ENCODE measurements at places on chromosomes 4 and X.

DNA sequence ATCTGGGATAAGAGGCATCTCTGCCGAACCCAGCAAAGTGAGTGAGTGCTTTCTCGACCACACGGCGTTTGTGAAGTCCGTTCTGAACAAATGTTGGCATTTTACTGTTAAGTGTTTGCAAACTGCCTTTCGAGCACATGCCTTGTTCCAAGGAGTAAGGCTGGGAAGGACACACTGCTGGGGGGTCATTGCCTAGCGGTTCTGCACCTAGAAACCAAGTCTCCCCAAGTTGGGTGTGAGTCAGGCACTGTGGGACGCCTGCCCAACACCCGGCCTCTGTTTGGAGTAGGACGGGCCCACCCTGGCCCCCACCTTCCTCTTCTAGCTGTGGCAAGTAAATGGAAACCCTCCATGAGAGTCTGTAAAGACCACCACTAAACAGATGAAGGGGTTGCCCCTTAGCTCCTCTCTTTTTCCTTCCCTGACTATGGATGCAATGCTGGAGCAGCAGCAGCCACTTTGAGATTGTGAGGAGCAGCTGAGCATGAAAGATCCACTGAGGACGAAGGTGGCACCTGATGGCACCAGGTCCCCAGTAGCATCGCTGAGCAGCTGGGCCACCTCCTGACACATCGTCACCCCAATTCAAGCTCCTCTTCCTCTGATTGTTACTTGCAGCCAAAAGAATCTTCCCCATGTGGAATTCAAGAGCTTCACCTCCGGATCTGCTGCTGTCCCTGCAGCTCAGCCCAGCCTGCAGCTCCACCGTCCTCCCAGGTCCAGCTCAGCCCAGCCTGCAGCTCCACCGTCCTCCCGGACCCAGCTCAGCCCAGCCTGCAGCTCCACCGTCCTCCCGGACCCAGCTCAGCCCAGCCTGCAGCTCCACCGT, 6.3 kb downstream of the CPLX1 start:
- no peak for DNase-seq

DNA sequence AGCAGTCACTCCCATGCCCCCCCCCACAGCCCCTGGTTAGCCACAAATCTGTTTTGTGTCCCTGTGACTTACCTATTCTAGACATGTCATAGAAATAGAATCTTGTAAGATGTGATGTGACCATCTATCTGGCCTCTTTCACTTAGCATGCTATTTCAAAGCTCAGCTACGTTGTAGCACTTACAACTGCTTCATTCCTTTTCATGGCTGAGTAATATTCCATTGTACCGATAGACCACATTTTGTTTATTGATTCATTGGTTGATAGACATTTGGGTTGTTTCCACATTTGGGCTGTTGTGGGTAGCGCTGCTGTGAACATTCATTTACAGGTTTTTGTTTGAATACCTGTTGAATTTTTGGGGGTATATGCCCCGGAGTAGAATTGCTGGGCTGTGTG, 11.5 kb downstream of the NSG1 start:
- DNase-seq: no peak

DNA sequence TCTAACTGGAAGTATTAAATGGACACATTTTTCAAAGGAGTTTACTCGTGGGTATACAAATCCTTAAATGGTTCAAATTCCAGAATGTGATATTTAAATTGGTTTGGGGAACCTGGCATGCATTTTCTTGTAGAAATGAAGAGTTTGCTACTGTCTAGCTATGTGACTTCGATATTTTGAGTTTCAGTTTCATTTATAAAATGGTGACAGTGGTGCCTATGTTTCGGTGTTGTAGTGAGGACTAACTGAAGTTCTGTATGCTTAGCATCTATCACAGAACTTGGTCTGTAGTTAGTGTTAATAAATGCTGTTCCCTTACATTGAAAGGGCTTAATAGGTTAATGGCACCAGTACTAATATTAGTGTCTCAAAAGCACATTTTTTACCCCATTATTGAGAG, 29.4 kb downstream of the TRPC5 start:
- DNase-seq: no peak

- DNase-seq: peak; percentile 70
These were observed 43.0 kb upstream of the GABRA2 start for GRCh38 chr4:46432923-46433322.

- no peak for DNase-seq
These were observed 49.6 kb downstream of the ABLIM2 start for GRCh38 chr4:8108991-8109390.

DNA sequence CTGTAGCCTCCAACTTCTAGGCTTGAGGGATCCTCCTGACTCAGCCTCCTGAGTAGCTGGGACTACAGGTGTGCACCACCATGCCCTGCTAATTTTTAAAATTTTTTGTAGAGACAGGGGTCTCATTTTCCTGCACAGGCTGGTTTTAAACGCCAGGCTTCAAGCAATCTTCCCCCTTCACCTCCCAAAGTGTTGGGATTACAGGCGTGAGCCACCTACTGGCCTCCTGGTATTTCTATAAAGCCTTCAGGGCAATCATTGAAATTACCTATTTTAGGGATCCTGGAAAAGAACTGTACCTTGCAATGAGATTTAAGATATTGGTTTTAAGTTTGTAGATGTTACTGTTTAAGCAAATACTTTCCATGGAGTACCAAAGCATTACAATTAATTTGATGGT, 13.5 kb upstream of the PLS3 start:
- no peak for DNase-seq

- no peak for DNase-seq
These were observed 130.0 kb downstream of the FHIP1A start for GRCh38 chr4:151538963-151539362.

DNA sequence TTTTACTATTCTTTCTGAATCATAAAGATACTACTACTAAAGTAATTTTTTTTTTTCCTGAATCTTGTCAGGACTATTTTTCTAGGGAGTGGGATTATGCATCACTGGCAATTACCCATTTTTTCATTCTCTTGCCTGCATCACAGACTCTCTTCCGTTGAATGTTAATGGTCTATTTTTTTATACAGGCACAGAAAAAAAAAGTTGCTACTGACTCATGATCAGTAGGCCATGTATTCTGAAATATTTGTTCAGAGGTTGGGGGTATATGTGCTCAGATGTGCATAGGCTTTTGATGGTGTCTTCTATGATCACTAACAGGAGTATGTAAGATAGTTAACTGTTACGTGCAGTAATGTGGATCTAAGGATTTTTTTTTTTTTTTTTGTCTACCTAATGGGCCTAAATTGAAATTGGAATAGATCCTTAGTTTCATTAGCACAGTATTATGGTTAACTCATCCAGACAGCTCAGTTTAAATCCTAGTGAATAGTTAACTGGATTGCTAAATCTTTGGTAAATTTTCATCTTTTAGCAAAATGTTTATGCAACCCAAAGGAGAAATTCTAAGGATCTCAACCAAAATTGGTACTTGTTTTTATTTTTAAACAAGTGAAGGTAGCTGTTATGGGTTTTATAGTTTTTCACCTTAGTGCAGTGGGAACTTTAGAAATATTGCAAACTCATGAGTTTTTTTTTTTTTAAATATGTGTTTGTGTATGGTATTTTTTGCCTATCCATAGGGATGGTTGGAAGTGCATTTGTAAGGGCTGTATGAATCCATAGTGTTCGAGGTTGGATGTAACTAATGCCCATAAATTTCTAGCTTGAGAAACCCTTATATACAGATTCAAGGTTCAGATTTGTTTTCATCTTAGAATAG, 12.1 kb downstream of the BMP2K start:
- no peak for DNase-seq

GRCh38 chr4:82247171-82247570, 126.6 kb downstream of the HNRNPD start:
- DNase-seq: no peak

DNA sequence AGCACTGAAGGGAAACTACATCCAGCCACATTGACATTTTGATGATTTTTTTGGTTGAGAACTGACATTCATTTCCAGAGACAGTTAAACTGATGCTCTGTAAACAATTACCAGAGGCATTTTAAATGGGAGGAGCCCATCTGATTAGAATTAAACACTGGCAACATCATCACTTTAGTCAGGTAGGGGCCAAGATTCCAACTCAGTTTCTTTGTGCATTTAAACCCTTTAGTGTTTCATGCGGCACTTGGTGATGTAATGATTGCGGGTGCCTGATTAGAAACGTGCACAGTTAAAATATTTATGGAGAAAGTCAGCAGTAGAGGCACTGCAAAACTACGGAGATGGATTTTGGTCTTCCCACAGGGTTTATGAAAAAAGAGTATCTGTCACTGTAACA, 16.1 kb downstream of the TNIP3 start:
- no peak for DNase-seq

- DNase-seq: no peak
These were observed 580.2 kb downstream of the INPP4B start for GRCh38 chr4:142265946-142266345.

- DNase-seq: no peak
These were observed 158.5 kb downstream of the DHRSX start for GRCh38 chrX:2342281-2342688.

DNA sequence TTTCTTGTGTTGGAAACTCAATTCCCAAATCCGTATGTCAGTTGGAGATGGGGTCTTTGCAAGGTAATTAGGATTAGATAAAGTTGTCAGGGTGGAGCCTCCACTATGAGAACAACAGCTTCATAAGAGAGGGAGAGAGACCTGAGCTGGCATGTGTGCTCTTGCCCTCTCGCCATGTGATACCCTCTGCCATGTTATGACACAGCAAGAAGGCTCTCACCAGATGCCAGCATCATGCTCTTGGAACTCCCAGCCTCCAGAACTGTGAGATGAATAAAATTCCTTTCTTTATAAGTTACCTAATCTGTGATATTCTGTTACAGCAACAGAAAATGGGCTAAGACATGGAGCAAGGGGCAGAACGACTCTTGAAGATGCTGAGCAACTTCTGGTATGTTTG, 201.9 kb upstream of the BOD1L1 start:
- DNase-seq: peak; percentile 7

GRCh38 chr4:146852360-146852759, 93.3 kb downstream of the TTC29 start:
- DNase-seq: no peak

- peak; percentile 21 for DNase-seq
These were observed 140.3 kb upstream of the CXCL13 start for GRCh38 chr4:77465271-77465670.

- DNase-seq: no peak
These were observed 20.6 kb downstream of the CNKSR2 start for GRCh38 chrX:21394792-21395191.

GRCh38 chr4:157886645-157887044, 286.2 kb downstream of the GASK1B start:
- no peak for DNase-seq

DNA sequence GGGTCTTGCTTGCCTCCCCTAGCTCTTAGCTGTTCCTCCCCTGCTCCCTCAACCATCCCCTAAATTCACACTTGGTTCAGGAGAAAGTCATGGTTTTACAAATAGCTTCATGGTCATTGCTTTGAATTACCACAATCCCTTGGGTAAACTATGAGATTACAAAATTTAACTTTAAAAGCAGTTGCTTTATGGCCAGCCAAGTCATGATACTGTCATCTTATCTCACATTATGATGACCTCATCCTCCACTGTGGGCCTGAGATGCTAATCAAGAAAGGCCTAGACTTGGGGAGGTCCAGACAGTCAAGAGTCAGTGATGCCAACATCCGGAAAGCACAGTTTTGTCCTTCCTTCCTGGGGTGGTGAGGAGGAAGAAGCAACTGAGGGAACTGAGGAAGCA, 10.5 kb upstream of the FGF16 start:
- peak; percentile 58 for DNase-seq

DNA sequence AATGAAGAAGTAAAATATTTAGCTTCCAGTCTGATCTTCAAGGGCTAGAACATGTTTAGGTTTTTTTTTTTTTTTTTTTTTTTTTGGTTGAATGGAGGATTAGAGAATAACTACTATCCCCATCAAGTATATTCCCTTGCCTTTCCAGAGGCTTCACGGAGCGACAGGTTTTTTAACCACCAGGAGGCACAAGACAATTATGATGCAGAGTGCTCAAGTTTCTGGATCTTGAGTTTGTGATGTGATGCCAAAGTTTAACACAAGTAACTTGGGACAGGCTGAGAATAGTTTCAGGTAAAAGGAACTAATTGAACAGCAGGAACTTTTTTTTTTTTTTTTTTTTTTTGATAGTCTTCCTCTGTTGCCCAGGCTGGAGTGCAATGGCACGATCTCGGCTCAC, 30.3 kb downstream of the CCNI start:
- DNase-seq: peak; percentile 28

- no peak for DNase-seq
These were observed 409.2 kb downstream of the NKX6-1 start for GRCh38 chr4:84089652-84090437.

GRCh38 chr4:169225812-169226211, 44.9 kb downstream of the SH3RF1 start:
- no peak for DNase-seq

DNA sequence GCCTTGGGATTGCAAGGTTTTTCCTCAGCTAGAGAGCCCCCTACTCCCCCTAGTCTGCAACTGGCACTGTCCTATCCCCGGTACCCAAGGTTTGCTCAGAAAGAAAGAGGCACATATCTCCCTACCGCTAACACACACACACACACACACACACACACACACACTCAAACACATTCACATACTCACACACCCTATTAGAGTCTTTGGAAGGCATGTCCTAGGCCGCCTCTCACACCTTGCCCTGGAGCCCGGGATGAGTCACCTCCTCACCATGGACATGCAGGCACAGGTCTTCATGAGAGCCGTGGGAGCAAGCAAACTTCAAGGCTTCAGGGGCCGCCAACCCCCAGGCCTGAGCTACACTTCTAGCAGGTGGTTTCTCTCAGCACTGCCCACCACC, 49.2 kb downstream of the PJA1 start:
- DNase-seq: no peak

- DNase-seq: no peak
These were observed 72.8 kb downstream of the SMIM20 start for GRCh38 chr4:25986807-25987206.

DNA sequence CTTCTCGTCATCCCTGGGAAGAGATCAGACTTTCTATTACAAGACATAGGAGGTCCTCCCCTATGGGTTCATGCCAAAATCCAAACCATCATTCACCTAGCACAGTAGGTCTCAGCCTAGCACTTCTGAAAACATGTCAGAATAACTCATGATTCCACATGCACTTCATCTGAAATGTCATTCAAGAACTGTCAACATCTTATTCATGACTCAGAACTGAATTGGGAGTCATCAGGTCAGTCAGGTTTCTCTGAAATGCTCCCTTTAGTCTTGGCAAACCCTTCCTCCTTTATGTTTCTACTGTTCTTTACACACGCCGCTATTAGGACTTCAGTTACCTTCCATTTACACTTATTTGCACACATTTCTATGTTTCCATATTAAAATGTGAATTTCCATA, 67.2 kb downstream of the ANTXR2 start:
- DNase-seq: peak; percentile 80

Measured in iris pigment epithelial cell (primary cell).